ENCODE measurements at places on chromosomes 1 and 21.

- DNase-seq: no peak
Observed at GRCh38 chr1:15882665-15883064, 35.2 kb downstream of the SPEN start.

DNA sequence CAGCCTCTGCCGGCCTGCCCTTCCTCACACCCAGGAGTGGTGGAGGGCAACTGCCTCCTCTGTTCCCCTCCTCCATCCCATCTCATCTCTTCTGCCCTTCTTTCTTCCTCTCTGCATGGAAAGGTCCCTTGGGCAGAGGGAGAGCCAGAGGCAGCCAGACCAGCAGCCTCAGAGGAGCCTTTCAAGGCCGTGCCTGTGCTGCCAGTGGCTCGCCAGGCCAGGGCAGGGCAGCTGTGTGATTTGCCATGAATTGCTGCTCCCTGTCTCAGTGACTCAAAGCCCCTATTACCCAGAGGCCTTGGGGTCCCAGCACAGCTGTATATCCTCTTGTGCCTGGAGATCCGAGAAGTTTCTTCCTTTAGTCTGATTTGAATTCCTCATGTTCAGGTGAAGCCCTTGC lies 21.9 kb downstream of the TMCC2 start:
- no peak for DNase-seq

DNA sequence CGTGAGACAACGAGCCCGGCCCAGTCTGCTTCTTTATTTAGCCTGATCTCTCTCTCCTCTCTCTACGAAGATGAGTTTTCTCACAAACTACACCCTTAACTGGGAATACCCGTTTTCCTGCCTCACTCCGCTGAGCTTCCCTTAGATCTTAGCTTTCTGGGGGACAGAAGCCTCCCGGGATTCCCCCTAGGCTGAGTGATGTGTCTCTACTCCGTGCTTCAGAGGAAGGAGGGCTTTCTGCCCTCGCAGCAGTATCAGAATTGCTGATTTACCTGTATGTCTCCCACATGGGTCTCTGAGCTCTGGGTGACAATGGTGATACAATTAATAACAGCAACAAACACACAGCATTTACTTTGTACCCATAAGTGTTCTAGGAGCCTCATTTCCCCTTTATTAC lies 1.0 kb downstream of the ZBTB17 start:
- no peak for DNase-seq

- no peak for DNase-seq
Observed at GRCh38 chr1:209879539-209879938, 51.8 kb downstream of the UTP25 start.

DNA sequence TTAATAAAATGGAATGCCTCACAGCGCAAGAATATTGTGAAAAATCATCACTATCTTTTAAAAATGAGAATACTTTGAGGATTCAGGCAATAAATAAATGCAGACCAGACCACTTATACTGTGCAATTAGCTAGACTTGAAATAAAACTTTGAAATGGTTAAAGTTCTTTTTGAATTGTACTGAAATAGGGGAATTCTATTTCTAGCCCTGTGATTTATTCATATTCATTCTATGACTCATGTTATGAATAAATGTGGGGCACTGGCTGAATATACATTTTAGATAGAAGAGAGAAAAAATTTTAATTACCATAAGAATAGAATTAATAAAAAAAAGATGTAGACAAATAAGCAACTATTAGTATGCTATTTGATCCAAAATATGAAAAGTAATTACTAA lies 16.4 kb upstream of the USP25 start:
- no peak for DNase-seq

DNA sequence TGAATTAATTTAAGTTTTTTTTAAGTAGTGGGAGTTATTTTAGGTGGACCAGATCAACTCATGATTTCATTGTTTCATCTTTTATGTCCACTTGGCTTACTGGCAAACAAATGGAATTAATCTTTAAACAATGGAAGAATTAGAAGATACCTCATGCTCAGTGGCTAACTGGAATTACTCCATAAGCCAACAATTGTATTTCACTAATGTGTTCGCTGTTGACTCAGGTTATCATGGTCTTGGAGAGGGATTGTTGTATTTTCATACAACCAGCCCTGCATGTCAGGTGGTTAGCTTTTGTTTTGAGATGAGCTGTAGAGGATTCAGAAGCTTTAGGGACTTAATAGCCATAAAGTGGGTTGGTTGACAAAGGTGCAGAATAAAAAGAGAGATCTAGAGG lies 57.2 kb upstream of the HMCN1 start:
- DNase-seq: no peak

GRCh38 chr1:61056196-61056572 lies 26.2 kb upstream of the NFIA start:
- no peak for DNase-seq

DNA sequence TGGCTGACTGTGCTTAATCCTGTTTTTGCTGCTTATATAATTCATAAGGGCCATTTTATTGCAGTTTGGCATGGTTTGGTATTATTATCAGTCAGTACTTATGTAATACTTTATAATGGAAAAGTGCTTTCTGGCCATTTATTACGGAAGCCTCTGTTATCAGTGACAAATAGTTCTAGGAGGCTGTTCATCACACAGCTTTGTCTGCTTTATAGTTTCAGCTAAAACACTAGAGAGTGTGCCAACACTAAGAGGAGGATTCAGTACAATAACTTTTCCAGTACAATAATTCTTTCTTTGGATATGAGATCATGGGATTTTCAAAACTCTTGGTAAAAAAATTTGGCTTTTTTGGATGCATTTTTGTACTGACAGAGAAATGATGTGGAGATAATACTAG lies 102.9 kb upstream of the PTGFR start:
- no peak for DNase-seq

DNA sequence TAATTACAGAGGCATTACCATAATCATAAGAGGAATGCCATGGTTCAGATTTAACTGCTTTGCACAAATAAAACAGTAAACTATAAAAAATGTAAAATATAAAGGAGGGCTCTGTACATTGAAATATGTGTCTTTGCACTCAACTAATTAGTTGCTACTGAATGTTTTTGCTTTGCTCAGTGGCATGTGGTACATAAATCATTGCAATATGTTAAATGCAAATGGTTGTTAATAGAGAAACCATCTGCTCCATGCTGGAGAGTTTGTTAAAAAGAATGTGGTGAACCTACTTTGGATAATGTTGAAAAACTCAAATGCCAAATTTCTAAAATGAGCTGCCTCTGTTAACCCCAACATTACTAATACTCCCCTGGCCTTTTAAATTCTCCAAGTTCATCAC lies 201.5 kb downstream of the NTNG1 start:
- DNase-seq: no peak

DNA sequence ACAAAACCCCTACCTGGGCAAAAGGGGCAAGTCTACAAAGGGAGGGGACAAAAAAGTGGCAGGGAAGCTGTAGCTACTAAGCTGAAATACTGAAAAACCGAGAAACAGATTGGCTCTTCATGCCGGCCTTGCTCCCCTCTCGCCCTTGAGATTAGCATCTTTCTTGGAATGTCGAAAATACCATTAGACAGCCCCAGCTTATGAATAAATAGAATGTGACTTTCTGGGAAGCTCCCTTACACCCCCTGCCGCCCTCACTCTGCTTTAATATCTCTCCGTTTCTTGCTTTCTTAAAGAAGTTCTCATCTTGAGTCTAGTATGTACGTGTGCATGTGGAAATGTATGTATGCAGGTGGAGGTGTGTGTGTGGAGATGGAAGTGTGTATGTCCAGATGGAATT lies 14.1 kb downstream of the TRAF3IP3 start:
- DNase-seq: no peak

DNA sequence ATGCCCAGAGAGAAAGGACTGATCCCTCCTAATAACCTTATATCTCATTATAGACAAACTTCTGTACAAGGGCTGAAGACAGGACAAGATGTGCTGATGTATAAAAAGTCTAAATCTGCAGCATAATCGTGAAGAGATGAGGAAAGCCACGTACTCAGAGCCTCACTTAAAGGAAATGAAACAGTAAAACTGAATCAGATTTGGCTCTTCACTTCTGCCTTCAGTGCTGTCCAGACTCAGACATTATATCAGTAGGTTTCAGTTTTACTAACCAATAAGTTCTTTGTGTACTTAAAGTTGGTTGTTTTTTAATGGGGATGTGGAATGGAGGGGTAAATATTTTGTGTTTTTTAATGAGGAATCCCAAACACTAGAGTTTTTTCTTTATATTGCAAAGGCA lies 45.3 kb upstream of the RGS1 start:
- no peak for DNase-seq

DNA sequence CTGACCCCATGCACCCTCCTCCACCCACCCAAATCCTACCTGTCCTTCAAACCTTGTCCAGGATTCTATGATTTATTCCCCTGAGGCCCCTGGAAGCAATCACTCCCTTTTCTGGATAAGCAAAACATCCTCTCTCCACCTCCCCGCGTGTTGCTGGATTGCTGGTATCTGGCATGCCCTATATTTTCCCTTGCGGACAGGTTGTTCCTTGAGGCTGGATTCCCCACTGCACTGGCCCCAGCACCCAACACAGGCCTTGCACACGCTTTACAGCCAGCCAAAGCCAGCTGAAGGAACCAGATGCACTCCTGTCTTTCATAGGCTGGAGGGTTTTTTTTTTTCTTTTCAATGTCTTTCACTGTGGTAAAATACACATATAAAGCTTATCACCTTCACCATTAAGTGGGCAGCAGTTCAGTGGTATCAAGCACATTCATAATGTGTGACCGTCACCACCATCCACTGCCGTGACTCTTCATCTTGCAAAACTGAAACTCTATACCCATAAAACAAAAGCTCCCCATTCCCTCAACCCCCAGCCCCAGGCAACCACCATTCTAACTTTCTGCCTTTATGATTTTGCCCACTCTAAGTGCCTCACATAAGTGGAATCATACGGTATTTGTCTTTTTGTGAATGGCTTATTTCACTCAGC lies 50.9 kb downstream of the TOR1AIP2 start:
- DNase-seq: no peak

GRCh38 chr1:199002661-199003060 lies 363.8 kb downstream of the PTPRC start:
- no peak for DNase-seq

DNA sequence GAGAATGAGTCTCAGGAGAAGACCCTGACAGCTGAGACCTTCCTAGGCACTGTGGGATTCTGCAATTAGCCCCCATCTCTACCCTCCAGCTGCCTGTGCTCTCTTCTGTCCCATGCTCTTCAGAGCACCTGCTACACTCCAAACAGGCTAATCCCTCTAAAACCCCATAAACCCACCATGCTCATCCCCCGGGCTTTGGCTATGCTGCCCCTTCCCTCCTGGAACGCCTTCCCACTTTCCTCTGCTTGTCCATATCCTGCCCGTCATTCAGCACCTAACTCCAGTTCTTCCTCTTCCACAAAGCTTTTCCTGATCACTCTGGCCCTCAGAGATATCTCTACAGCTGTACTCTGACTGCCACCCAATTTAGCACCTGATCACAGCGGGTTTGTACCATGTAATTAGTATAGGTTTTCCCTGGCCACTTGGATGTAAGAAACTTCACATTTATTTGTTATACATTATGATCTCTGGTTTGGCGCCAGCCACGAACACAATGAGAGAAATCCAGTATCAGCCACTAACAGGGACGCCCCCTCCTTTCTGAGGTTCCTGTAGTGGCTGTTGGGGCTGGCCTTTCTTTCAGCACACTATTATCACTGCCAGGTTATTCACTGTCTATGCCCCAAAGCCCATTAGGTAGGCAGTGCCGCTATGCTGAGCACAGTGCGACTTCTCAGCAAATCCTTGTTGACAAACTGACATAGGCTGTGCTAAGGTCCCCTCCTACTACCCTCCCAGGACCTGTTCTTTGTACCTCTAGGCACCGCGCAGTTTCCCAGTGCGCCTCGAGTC lies 45.1 kb downstream of the CDC7 start:
- no peak for DNase-seq

DNA sequence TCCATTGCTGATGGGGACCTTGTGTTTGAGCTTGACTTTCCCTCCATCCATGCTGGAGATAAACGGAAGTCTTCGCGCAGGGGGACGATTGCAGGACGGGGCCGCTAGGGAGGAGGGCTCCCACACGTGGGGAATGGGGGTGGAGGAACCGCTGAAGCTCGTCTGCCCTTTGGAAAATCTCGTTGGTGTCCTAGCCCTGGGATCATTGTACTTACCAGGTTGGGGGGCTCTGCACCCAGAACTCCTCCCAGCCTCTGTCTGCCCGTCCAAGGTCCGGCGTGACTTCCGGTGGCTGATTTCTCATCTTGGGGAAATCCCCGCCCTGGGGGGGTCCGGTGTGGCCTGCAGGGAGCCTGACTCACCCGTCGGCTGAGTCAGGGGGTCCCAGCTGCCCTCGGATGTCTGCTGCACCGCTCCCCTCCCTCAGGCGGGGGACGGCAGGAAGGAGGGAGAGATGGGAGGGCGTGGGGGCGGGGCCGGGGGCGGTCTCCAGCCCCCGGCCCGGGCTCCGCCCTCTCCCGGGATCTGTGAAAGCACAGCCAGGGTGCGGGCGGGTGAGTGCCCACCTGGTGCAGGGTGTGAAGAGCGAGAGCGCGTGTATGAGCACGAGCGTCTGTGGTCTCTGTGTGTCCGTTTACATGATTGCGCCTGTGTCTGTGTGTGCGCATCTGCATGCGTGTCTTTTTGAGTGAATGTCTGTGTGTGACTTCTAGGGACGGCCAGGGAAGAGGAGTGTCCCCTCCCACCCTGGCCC lies 35.8 kb downstream of the PIK3CD start:
- peak; percentile 51 for DNase-seq

GRCh38 chr21:28338701-28339305 lies 653.9 kb downstream of the LTN1 start:
- no peak for DNase-seq

DNA sequence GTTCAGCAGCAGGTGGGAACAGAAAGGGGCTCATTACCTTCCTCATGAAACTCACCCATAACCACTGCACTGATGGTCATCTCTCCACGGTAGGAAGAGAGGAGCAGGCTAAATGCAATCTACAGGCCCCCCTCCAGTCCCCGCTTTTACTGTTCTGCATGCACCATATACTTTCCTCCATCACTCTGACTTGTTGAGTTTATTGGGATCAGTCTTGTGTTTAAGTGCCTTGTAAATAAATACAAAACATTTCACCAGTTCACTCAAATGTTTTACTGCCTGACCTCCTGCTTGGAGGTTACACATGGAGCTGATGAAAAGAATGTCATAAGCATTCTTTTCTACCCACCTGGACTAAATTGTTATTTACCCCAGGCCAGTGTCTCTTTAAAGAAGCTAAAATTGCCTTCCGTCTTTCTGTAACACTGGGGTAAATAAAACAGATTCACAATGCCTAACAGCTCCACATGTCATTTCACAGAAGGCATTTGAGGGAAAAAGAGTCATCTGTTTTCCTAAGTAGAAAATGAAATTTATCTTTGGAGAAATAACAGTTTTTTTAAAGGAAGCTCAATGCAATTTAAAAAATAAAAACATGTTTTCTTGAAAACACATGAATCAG lies 30.7 kb downstream of the PTPN14 start:
- DNase-seq: no peak

DNA sequence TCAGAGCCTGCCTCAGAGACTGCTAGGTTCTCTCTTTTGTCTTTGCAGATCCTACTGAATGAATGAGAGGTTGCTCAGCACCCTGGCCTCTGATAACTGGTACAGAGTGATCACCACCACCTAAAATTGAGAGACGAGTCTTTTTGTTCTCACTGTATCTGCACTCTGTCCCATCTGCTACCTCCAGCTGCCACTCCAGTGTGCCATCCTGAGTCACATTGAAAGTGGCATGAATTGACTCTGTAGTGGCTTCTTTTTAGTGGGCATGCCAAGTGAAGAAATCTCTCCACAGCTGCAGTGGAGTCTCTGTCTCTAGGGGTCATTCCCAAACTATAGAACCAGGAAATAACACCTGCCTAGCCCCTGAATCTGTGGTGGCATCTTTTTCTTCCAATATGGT lies 14.7 kb downstream of the CAMK1G start:
- DNase-seq: no peak

- no peak for DNase-seq
Observed at GRCh38 chr1:191457889-191458288, 700.4 kb upstream of the RGS18 start.
